Right ventricle myocardium superior (tissue), 1 donor: ENCODE measurements at places on chromosomes 16 and 17. TPM values are rescaled to one million over a fixed set of nuclear protein-coding genes. Genes with fewer than 3 reads are reported as not detected.

Gene SYT17
- total RNA-seq, result 0.54 TPM

Gene DHODH
- total RNA-seq, result 8.3 TPM

Gene CLEC18B
- total RNA-seq, result 0.32 TPM

Gene KRTAP1-5
- total RNA-seq, result not detected

Gene NPW
- total RNA-seq, result not detected

Gene NPB
- 0.24 TPM for total RNA-seq

Gene TAC4
- total RNA-seq, result not detected

Gene CYTH1
- 32.3 TPM for total RNA-seq

Gene SMIM22
- not detected for total RNA-seq

Gene USP43
- total RNA-seq, result not detected

Gene RHBDL1
- total RNA-seq, result 2.0 TPM

Gene CDH13
- 166 TPM for total RNA-seq

Gene TMEM92
- not detected for total RNA-seq

Gene TOP2A
- 2.9 TPM for total RNA-seq

Gene SLC38A8
- total RNA-seq, result 0.78 TPM

Gene CYBA
- total RNA-seq, result 53.7 TPM

Gene ZNF597
- 1.5 TPM for total RNA-seq

Gene RND2
- total RNA-seq, result 0.65 TPM

Gene HASPIN
- 0.13 TPM for total RNA-seq

Gene ELMO3
- 0.54 TPM for total RNA-seq

Gene FN3K
- 80.2 TPM for total RNA-seq

Gene CRYM
- total RNA-seq, result 70.0 TPM

Gene DNAH9
- not detected for total RNA-seq

Gene KRTAP4-6
- total RNA-seq, result not detected

Gene LGALS9B
- total RNA-seq, result not detected

Gene STARD3
- 13.9 TPM for total RNA-seq

Gene MMP2
- total RNA-seq, result 102 TPM

Gene SSTR5
- total RNA-seq, result 20.8 TPM

Gene GPR139
- not detected for total RNA-seq

Gene OTOA
- total RNA-seq, result not detected

Gene TGFB1I1
- 13.2 TPM for total RNA-seq

Gene SULT1A4
- total RNA-seq, result 9.5 TPM

Gene CMTM2
- 0.46 TPM for total RNA-seq

Gene MARCHF10
- not detected for total RNA-seq

Gene TEKT5
- total RNA-seq, result not detected

Gene ZFHX3
- 8.3 TPM for total RNA-seq
